ENCODE measurements at places on chromosomes 11 and 22.

- no peak for DNase-seq
Observed at GRCh38 chr11:47857892-47858543, 9.9 kb upstream of the NUP160 start.

DNA sequence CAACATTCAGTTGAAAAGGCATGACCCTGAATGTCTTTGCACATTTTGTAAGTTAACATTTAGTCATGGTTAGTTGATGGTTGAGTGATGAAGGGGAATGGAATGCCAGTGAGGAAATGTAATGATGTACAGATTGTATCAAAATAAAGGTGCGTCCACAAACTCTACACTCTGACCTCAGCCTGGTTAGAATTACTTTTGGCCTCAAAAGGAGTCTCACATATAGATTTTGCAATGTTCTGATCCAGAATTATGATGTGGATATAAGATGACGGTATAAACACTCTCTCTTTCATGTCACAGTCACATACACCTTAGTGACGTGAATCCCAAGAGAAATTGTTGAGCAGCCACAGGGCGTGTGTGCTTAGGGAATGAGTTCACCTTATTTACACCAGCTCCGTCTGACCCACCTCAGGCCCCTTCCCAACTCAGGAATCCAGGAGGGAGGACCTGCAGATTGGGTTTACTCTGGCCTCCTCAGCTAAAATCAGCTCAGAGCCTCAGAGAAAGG lies 100.1 kb downstream of the RDX start:
- no peak for DNase-seq

DNA sequence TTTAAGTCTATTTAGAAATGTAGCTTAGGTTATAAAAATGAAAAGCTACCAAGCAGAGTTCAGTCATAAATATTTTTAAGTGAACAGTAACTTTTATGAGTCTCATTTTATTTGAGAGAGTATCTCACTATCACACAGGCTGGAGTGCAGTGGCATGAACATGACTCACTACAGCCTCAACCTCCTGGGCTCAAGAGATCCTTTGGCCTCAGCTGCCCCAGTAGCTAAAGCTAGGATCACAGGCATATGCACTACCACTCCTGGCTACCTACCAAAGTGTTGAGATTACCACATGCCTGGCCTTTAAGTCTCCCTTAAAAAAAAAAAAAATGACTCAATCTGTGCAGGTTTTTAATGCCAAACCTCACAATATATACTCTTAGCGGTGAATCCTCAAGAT lies 34.7 kb upstream of the CLNS1A start:
- DNase-seq, result no peak

DNA sequence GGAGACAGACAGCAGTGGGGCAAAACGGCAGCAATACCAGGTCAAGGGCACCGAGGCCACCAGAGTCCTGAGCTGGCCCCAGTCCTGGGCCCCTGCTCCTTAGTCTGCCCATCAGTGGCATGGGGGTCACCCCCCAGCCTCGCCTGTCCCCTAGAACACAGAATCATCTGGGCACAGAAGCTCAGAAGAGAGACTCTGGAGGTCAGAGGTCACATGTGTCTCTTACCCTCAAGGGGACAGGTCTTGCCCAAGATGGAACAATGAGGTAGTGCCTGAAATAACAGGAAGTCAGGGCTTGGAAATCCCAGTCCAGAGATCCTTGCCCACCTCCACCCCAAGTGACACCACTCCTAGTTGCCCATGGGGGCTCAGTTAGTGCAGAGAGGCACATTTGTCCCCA lies 20.6 kb downstream of the PDE2A start:
- no peak for DNase-seq

DNA sequence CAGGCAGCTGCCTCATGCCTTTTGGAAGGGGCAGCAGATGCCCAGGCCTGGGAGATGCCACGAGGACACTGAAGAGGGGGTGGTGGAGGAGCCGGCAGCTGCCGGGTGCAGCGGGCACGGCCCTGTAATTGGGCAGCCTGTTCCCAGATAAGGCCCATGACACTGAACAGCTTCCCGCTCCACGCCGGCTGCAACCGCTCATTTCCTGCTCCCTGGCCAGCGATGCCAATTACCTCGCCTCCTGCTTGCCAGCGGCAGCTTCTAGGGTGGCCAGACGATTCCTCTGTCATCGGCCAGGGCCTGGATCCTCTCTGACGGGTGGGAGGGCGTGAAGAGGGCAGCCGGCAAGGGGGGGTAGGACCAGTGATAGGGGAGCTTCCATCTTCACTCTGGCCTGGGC lies 22.8 kb downstream of the FLRT1 start:
- DNase-seq, result no peak

- DNase-seq, result no peak
Observed at GRCh38 chr22:36348760-36349159, 39.0 kb downstream of the MYH9 start.

- DNase-seq, result no peak
Observed at GRCh38 chr11:9550191-9550628, 23.3 kb upstream of the WEE1 start.

DNA sequence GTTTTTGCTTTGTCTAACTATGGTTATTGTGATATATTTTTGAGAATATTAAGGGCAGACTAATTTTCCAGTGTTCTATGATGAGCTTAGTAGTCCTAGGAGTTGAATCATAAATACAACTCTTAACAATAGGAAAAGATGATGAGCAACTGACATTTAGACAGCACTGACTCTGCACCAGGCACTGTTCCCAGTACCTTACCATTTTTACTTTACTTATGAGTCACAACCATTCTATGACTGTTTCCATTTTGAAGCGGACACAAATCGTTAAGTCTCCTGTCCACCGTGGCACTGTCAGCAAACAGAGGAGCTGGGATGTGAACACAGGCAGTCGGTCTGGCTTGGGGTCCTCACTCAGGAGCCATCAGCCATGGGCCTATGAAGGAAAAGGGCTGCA lies 3.4 kb upstream of the SCGB2A2 start:
- DNase-seq, result no peak

DNA sequence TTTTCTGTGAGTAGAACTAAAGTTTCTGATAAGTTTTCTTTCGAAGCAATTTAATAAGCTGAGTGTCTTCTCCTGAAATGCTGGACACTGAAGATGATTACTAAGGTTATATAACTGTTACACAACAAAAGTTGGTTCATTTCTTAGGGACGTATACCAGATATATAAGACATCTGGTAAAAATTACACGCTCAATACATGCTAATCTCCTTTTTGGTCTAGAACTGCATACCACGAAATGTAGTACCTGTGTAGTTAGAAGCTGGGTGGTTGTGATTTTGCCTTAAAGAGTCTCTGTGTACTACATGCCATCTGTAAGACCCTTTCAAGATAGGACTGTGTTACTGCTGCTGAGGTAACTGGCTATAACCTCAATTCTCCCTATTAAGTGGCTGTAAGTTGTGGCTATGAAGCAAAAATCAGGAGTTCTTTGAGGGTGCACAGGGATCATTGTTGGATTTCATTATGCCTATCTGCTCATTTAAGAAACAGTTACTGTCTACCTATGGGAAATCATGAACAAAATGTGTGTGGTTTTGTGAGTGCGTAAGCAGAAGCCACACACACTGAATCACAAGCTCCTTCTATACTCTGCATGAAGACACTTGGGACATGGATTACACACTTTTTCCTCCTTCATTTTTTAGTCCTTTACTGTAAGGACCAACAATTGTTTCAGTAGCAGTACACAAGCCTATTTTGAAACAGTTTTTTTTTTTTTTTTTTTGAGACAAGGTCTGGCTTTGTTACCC lies 195.9 kb downstream of the SWAP70 start:
- DNase-seq, result no peak

DNA sequence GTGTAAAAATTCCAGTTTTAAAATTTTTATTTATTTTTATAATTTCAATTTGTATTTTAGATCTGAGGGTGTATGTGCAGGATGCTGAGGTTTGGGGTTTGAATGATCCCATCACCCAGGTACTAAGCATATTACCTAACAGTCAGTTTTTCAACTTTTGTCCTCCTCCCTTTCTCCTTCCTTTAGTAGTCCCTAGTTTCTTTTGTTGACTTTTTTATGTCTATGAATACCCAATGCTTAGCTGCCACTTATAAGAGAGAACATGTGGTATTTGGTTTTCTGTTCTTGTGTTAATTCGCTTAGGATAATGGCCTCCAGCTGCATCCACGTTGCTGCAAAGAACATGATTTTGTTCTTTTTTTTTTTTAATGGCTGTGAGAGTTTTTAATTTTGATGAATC lies 35.7 kb upstream of the UCP3 start:
- no peak for DNase-seq

DNA sequence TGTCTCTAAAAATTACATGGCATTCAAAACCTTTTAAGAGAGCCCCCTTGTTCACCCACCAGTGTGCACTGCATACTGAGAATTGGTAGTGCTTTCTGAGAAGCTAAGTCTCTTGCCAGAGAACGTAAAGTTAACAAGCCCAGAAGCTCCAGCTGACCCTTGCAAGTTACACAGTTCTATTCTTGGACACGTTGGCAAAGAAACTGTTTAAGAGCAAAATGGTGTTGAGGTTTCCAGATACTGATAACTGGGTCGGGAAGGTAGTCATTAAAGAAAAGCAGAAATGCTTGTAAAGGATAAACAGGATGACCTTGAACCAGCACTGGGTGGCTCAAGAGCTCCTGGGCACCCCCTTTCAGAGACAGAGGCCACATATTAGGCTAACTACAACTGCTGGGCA lies 284.8 kb downstream of the CADM1 start:
- DNase-seq, result no peak

- no peak for DNase-seq
Observed at GRCh38 chr11:27459191-27459590, 13.4 kb downstream of the LGR4 start.

- DNase-seq, result no peak
Observed at GRCh38 chr11:123434262-123434661, 4.2 kb downstream of the GRAMD1B start.

- no peak for DNase-seq
Observed at GRCh38 chr11:986270-986951, 50.1 kb downstream of the MUC6 start.

- DNase-seq, result no peak
Observed at GRCh38 chr11:65209711-65210360, 28.1 kb downstream of the CAPN1 start.

GRCh38 chr11:65430406-65431217 lies 8.0 kb downstream of the NEAT1 start:
- no peak for DNase-seq

GRCh38 chr11:13145461-13145860 lies 132.1 kb upstream of the BMAL1 start:
- DNase-seq, result no peak

DNA sequence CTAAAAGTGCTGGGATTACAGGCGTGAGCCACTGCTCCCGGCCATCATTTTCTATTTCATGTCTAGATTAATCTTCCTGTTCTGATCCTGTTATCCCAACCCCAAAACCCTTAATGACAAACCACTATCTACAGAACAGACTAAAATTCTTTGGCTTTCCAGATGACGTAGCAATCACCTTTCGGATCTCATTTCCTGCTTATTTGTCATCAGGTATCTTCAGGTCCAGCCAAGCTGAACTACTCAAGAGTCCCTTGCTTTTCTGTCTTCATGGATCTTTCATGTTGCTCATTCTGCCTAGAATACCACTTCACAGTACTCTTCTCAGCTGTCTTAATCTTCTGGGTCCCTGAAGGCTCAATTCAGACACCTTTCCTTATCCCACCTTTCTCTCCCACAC lies 27.4 kb upstream of the IPO7 start:
- DNase-seq, result no peak

- DNase-seq, result no peak
Observed at GRCh38 chr22:46976598-46976997, 214.1 kb downstream of the TBC1D22A start.

DNA sequence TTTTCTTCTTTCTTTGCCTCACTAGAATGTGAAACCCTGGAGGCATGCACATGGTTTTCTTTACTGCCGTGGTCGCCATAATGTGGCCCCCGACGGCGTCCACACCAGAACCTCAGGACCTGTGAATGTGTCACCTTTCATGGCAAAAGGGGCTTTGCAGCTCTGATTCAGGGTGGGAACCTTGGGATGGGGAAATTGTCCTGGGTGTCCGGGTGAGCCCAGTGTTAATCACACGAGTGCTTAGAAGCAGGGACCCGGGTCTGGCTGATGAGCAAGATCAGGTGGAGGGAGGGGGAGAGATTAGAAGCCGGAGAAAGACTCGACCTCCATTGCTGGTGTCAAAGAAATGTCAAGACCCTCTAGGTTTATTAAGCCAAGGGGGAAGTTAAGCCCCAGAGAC lies 74.7 kb upstream of the SHISAL1 start:
- DNase-seq, result no peak

GRCh38 chr11:85970593-85970992 lies 98.3 kb downstream of the PICALM start:
- no peak for DNase-seq

GRCh38 chr22:50085211-50085972 lies at the start of gene MLC1:
TSS of gene MLC1 (minus strand) at chr22:50085426. CDS start at chr22:50084902, 524 bp downstream.
- no peak for DNase-seq

- DNase-seq, result no peak
Observed at GRCh38 chr22:44930711-44931035, 79.1 kb downstream of the PHF21B start.

- DNase-seq, result no peak
Observed at GRCh38 chr11:47071341-47071740, 105.3 kb downstream of the ARFGAP2 start.

DNA sequence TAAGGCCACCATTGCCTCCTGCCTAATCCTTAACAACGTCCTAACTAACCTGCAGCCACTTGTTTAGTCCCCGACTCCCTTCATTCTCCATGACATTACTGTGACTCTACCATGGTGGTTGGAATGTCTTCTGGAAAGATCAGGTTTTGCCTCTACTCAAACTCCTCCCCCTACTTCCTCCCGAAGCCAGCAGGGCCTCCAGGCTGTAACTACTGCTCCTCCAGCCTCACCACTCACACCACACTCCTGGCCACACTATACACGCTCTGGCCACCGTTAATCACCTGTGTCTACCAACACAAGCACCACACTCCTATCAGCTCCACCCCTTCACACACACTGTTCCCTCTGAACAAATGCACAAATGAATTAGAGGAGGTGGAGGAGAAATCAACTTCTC lies 69.2 kb downstream of the PACSIN2 start:
- DNase-seq, result no peak

GRCh38 chr11:2444821-2445745 lies at the start of gene KCNQ1:
TSS of gene KCNQ1 (plus strand) at chr11:2445008. CDS start at chr11:2445099, 91 bp downstream.
- no peak for DNase-seq

- no peak for DNase-seq
Observed at GRCh38 chr22:49672014-49672516, 155.6 kb downstream of the BRD1 start.

DNA sequence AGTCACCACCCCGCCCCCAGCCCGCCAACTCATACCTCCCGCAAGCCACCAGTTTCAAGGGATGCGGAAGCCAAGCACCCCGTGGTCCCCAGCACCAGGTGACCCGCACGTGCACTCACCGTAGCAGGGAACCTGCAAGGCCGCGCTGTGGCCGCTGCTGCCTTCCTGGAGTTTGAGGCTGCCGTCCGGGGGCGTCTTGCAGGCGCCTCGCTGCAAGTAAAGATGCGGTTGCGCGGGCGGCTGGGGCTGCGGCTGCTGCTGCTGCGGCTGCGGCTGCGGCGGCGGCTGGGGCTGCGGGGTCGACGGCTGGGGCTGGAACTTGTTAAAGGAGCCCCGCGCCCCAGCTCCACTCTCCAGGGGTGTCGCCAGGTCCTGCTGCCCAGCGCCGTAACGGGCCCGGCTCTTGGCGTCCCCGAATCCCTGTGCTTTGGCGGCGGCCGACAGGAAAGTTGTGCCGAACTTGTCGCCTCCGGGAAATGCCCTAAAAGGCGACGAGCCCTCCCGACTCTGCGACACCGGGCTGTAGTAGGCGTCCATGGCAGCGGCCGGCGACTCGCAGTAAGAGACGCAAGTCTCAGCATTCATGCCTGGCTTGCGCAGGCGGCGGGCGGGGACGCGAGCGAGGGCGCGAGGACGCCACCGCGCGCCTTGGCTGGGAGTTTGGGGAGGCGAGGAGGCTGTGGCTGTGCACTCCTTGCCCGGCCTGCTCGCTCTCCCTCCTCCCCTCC lies at the start of gene ALX4:
Gene ALX4 (minus strand): TSS at position 662 of the 728 bp plus-strand sequence. CDS start 77 bp downstream, at position 585.
- DNase-seq, result no peak
